ENCODE measurements at places on chromosomes 3 and 15. TPM values are rescaled to one million over a fixed set of nuclear protein-coding genes. Genes with fewer than 3 reads are reported as not detected.

PGBD4 gene
- total RNA-seq, result 1.0 TPM

LRTM1 gene
- not detected for total RNA-seq

GP9 gene
- not detected for total RNA-seq

OR5K2 gene
- total RNA-seq, result not detected

ZNF860 gene
- total RNA-seq, result 1.9 TPM

MAPKAPK3 gene
- total RNA-seq, result 45.3 TPM

MRPS22 gene
- 42.7 TPM for total RNA-seq

GPR15 gene
- total RNA-seq, result not detected

SKOR1 gene
- total RNA-seq, result 0.25 TPM

UBA7 gene
- 22.6 TPM for total RNA-seq

Measured in mesangial cell (primary cell).